OCI-M1 (cell line): ENCODE measurements at places on chromosomes 7 and 10.

DNA sequence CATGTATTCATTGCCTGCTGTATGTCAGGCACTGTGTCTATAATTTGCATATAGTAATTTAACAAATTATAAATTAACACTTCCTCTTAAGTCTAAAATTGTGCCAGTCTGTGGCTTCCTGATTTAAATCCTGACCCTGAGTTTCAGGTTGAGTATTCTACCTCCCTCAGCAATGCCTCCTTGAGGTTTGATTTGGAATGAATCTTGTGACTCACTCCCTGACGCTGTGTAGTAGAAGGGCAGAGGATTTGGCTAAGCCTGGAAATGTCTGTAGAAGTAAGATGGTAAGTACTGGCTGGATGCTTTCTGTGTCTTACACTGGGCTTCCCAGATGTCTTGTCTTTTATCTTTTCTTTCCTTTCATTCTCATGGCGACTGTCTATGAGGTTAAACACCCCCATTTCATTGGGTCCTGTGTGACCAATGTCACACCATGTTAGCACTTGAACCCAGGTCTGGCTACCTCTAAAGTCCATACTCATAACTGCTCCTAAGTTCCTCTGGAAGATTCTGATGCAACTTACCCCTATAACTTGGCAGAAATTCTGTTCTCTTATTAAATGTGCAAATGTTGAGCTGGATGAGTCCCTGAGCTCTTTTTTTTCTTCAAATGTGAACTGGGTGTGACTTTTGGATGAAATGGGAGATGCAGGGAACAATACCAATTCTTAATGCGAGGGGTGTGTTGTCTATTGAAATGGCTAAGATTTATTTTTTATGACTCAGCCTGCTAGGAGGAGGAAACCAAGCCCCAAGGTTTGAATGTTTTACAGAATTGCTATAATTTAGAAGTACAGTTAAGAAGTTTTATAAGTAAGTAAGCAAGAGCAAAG lies 48.5 kb downstream of the PLCE1 start:
- DNase-seq, result peak; percentile 25

- DNase-seq, result peak; percentile 37
These were observed 275.4 kb downstream of the PARD3 start for GRCh38 chr10:34539533-34540315.

DNA sequence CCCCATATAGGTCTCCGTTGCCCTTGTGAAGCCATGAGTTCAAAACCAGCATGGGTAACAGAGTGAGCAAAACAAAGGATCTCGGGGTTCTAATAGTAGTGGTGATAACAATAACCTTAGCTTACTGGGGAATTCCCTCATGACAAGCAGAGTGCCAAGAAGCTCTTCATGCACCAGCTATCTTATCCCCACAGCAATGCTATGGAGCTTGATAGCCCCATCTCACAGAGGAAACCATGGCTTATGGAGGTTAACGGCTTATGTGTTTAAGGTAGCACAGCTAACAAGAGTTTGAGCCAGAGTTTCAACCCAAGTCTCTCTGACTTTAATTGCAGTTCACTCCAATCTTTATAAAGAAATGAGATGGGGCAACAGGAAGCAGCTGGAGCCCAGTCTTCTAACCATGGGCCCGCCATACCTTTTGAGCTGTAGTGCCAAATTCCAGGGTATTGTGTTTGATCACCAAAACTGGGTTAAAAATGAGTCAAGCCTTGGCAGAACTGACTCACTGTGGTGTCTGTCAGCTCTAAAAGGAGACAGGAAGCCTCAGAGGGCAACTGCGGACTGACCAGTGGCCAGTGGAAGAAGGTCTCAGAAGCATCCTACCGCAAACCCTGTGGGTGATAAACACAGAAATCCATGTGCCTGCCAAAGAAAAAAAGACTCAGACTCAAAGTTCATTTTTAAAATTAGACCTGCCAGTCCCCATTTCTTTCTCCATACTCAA lies 16.5 kb upstream of the PLAU start:
- no peak for DNase-seq

GRCh38 chr10:49844775-49845595 lies 82.9 kb upstream of the OGDHL start:
- DNase-seq, result no peak

DNA sequence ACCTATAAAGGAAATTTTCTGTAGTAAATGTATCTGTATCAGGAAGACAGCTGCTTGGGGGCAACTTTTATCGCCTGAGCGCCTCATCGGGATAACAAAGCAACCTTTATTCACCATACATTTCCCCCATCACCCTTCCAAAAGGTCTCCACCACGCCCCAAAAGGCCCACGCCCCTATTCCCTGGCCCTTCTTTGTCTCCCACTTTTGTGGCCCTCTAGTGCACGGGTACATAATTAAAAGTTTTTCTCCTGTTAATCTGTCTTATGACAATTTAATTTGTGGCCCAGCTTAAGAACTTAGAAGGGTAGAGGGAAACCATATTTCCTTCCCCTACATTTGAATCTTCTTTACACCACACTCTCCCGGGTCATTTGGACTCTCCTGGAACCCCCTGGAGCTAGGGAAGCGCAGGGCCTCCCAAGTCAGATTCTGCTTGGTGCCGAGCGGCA lies 625 bp downstream of the RP9 start:
- peak; percentile 33 for DNase-seq

GRCh38 chr10:103969857-103970627 lies 3.1 kb downstream of the SLK start:
- DNase-seq, result peak; percentile 60

GRCh38 chr7:105875505-105875904 lies 894 bp downstream of the ATXN7L1 start:
- no peak for DNase-seq

DNA sequence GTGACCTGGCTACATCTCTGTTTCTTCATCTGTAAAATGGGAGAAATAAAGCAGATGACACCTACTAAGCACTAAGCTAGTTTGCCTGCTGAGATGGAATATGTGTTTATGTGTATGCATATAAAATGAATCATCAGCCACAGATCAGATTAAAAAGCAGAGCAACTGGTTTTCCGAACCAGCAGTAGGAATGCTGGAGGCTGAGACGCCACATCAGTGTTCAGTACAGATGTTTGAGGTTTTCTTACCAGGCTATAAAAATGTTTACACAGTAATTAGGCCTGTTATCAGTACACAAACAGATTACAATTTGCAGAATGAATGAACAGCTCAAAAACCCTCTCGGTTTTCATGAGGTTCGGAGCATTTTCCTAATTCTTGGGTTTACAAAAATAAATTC lies 85.8 kb downstream of the CALN1 start:
- DNase-seq, result peak; percentile 16

DNA sequence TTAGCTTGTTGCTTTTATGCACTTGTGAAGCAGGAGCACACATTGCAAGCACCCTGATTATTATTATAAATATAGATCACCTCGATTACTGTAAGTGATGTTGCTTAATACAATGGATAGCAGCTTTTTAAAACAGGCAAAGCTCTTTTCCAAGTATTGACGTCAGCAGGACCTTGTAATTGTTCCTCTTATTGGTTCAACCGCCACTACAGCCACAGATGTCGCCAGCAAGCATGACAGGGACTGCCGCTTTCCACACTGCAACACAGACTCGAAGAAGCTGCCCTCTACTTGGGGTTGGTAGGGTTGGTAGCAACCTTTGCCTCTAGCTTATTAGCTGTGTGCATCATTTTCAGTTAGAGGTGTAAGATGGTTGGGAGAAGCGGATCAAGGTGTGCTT lies 167.6 kb downstream of the ZNF365 start:
- DNase-seq, result peak; percentile 22

DNA sequence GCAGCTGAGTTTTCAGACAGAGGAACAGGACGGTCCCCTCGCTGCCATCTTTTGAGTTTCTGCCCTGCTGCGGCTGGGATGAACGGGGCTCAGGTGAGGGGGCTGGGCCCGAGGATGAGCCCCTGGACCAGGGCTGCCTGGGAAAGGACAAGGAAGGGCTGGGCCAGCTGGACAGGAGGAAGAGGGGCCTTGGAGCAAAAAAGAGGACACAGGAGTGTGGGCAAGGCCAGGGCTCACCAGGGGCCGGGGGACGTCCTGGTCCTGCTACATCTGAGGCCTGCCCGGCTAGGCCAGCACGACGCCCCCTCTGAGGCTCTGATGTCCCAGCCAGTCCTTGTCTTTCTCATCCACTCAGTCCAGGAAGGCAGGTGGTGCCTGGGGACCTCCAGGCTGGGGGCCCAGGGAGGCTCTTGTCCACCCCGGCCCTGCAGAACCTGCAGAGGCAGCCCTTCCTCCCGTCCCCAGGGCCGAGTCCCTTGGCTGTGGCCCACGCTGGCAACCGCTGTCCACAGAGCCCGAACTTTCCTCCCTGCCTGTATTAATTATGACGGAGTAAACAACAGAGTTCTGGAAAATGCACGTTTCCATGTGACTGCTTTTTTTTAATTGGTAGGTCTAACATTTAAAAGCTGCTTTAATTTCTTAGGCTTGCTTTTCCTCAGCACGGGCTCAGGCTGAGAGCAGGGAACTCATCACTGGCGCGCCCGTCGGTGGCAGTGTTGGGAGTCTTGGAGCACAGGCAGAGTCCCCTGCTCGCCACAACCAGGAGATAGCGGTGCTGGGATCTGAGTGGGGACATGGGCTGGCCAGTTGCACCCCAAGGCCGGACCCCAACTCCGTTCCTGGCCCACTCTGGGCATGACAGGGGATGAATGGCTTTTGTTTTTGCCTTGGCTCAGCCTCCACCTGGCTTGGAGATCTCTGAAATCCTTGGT lies 187.7 kb downstream of the ELFN1 start:
- DNase-seq, result no peak

GRCh38 chr10:92830478-92831389 lies 17.6 kb upstream of the EXOC6 start:
- DNase-seq, result peak; percentile 87

DNA sequence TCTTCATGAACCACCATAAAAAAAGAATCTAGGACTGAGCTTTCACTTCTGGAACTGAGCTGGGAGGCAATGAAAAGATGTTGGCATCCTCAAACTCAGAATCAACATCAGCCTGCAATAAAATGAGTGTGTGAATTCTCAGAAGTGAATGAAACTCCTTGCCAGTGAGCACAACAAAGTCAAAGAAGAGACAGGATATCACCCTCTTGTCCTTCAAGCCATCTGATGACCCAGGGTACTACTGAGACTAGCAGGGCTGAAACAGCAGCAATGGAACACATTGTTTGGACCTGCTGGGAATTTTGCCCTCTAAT lies 13.0 kb downstream of the SLC25A13 start:
- no peak for DNase-seq

- peak; percentile 78 for DNase-seq
These were observed 986 bp downstream of the NRP1 start for GRCh38 chr10:33333260-33334101.

GRCh38 chr7:106466867-106467266 lies 182.1 kb upstream of the NAMPT start:
- DNase-seq, result no peak

DNA sequence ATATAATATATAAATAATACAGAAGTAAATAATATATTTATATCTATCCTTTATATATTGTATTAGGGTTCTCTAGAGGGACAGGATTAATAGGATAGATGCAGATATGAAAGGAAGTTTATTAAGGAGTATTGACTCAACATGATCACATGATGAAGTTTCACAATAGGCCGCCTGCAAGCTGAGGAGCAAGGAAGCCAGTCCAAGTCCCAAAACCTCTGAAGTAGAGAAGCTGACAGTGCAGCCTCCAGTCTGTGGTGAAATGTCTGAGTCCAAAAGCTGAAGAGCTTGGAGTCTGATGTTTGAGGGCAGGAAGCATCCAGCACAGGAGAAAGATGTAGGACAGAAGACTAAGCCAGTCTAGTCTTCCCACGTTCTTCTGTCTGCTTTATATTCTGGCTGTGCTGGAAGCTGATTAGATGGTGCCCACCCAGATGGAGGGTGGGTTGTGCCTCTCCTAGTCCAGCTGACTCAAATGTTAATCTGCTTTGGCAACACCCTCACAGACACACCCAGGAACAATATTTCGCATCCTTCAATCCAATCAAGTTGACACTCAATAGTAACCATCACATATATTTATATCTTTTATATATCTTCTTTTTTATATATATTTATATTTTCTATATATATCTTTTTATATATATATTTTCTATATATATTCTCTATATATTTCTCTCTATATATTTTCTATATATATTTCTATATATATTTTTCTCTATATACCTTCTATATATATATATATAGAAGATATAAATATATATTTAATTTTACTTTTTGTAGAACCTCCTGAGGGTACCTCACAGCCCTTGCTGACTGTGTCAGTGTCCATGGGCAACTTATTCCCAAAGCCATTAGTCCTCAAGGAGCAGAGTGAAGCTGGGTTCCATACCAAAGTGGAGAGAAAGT lies 24.6 kb upstream of the AKR1B10 start:
- DNase-seq, result no peak

DNA sequence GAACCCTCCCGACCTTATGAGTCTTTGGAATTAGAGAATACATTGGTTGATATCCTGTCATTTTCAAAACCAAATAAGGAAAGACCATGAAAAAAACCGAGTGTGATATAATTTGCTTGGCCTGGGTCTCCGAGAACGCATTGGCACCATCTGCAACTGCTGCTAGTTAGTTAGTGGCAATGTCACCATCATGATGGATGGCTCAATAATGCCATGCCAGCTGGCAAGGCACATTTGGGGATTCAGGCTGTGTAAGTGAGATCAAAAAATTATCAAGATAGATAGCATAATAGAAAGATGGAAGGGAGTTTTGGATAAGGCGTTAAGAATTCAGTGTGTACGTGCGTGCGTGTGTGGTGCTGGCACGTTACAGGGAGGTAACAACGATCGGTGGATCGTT lies 134.7 kb upstream of the TCERG1L start:
- DNase-seq, result no peak

DNA sequence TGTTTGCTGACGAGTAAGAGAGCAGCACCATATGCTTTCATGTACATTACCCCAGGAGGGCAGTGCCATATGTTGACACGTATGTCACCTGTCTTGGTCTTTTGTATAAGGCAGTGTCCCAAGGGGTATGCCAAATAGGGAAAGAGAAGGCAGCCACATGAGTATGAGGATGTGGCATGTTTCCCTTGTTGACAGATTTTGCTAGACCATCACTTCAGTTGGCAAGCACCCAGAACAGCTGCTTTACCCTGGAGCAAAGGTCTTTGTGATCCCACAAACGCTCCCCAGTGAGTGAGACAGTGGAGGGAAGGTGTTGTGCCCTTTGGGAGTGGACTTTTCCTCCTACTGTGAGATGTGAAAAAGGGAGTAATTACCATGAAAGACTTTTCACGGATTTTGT lies 350.1 kb downstream of the ETV1 start:
- DNase-seq, result no peak

GRCh38 chr10:50497758-50498157 lies 126.0 kb downstream of the SGMS1 start:
- peak; percentile 30 for DNase-seq
